ENCODE measurements at places on chromosomes 6 and 20.

GRCh38 chr20:38726804-38727606 is 2.7 kb downstream of the SLC32A1 start:
- no peak for ATAC-seq

DNA sequence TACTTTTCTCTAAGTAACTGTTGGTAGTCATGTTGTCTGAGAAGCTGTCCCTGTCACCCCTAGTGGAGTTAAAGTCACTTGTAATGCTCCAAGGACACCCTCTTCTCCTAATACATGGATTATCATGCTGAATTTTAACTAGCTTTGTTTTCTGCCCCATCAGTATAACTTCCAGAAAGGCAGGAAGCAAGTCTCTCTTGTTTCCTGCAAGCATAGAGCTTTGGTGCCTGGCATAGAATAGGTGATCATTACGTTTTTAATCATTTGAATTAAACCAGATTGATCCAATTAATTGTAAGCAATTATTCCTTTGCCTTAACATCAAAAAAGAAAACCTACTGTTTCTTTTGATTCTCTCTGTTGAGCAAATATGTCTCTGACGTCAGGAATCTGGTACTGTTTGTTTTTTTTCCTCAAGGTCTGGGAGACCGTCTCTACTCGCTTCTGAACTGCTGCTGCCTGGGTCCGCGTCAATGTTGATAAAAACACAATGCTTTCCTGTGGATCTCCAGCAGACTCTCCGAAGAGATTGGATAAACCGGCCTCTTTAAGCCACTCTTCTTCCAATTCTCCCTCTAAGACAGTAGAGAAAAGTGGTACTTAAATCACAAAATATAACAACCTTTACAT is 71.8 kb downstream of the ARHGAP18 start:
- no peak for ATAC-seq

- ATAC-seq: no peak
Measured at GRCh38 chr6:149895833-149896271, 2.1 kb downstream of the RAET1E start.

- no peak for ATAC-seq
Measured at GRCh38 chr6:28643017-28643740, 117.5 kb downstream of the GPX5 start.

GRCh38 chr20:63293871-63294535 is 1.0 kb downstream of the COL20A1 start:
- no peak for ATAC-seq

GRCh38 chr6:111478064-111478476 is 4.9 kb downstream of the REV3L start:
- ATAC-seq: no peak

GRCh38 chr6:25913741-25914140 is 16.8 kb downstream of the SLC17A2 start:
- ATAC-seq: no peak

GRCh38 chr6:76984572-76984971 is 478.7 kb downstream of the HTR1B start:
- no peak for ATAC-seq

DNA sequence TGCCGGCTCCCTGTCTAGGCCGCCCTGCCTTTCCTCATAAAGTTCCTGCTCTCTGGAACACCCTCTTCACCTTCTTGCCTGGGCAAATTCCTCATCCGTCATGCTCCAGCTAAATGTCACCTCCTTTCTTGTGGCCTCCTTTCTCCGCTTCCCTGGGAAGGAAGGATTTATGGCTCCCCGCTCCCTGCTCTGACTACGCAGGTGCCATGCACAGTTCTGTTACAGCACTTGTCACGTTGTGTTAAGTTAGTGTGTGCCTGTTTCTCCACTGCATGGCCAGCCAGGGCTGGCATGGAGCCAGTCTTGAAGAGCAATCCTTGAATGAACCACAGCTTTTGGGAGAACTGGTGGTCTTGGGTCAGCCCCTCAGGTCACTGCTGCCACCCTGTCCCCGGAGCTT is 61.7 kb downstream of the CD40 start:
- no peak for ATAC-seq

DNA sequence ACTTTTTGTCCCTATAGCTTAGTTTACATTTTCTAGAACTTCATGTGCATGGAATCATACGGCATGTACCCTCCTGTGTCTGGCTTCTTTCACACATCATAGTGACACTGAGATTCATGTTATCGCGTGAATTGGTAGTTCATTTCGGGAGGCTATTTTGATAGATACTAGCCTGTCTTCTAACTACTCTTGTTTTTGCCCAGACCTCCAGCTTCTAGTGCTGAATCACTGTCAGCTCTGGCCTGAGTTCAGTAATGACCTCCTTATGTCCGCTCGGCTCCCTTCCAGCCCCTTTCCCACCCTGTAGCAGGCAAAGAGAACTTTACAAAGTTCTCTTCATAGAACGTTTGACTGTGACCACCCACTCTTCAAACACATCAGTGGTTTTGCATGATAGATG is 14.1 kb downstream of the MYBL2 start:
- ATAC-seq: no peak

DNA sequence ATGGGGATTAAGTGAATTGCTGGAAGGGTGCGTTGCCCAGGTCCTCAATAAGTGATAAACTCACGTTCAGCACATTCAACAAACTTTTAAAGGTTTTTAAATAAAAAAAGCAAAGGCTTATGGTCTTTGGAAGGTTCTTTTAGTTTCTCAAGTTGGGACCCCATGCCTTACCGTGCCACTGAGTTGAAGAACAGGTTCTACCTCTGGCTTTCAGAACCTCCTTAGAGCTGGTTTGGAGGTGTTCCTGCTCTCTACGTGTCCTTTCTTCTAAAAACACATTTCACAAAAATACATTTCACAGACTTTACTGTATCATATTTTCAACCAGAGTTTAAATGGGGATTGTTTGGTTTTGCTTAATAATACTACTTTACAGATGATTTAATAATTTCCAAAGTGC is 29.0 kb downstream of the ARID1B start:
- no peak for ATAC-seq

DNA sequence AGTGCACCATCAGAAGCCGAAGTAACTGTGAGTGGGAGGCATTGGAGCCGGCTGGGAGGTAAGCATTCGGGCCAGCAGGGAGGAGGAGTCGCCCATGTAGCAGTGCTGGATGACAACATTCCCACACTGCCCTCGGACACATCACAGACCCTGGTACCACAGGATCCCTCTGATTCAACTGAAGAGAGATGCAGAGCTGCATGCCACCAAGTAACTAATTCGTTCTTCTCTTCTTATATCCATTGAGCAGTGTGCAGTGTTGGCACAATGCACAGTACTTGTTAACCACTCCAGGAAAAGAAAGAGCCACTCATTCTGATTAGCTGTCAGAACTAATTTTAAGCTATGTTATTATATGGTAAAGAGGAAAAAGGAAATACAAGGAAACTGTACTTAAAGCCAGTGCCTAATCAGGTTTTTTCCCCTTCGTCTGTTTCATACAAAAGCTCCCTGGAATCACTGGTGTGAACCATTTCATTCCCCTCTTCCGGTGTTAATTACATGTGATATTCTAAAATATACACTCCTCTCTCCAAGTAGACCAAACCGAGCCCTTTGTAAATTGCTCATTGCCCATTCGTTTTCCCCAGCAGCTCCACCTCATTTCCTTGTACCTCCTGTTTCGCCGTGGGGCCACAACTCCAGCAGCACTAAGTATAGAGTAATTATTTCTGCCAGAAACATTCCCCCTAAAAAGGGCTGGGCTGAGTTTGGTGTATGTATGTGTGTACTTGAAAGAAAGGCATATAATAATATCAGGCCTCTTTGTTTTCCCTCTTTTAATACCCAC is 32.4 kb upstream of the ADTRP start:
- no peak for ATAC-seq

GRCh38 chr6:167330750-167331149 is 5.9 kb downstream of the TTLL2 start:
- no peak for ATAC-seq

DNA sequence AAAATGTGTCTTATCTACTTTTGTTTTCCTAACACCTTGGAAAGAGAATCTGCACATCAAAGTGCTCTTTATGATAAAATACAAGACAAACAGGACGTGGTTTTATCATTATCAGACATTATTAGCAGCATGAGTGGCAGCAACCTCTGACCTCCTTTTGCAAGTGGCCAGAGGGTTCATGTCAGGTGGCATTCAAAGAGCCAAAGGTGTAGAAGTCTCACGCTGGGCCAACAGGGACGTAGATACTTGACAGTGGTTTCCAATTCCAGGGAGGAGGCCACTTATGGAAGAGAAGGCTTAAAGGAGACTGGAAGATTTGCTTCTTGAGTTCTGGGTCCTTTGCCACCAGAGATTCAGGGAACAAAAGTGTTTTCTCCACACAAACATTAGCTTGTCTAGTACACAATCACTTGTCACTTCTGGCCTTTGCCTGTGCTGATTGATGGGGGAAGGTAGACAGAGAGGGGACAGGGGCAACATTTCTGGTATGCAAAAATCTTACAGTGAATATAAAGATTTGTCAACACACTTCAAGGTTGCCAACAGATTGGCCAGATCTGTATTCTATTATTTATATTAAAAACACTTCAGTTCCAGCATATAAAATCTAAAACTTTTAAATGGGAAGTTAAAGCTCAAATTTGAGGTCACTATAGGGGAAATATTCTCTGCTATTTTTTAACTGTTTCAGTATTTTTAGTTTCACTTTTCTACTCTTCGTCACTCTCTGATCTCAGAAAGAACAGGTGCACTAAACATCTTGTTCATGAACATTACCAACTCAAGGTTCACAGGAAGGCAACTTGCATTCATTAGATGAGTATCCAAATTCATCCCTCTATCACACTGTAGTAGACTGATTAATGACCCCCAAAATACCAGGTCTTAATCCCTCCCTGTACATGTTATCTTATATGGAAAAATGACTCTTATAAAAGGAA is 52.1 kb upstream of the FBXO30 start:
- no peak for ATAC-seq

DNA sequence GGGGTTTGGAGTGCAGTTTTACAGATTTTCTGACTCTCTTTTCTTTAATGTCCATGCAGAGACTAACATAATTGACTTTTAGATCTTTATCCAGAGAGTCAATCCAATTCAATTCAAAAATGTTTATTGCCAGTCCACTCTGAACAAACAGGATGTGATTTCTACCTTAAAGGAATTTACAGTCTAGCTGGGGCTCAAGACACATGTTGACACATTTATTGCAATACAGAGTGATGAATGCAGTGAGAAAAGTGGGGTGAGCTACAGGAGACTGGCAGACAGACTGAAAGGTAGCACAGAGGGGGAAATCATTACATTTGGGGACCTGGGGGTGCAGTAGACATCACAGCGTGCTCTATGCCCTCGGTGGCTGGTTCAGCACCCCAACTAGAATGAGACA is 193.9 kb downstream of the SLC24A3 start:
- no peak for ATAC-seq

GRCh38 chr6:9461188-9461587 is 953.7 kb downstream of the TFAP2A start:
- no peak for ATAC-seq

- ATAC-seq: no peak
Measured at GRCh38 chr6:46026307-46026706, 10.6 kb upstream of the CLIC5 start.

GRCh38 chr6:6547110-6547879 is 41.2 kb upstream of the LY86 start:
- ATAC-seq: peak; percentile 86

DNA sequence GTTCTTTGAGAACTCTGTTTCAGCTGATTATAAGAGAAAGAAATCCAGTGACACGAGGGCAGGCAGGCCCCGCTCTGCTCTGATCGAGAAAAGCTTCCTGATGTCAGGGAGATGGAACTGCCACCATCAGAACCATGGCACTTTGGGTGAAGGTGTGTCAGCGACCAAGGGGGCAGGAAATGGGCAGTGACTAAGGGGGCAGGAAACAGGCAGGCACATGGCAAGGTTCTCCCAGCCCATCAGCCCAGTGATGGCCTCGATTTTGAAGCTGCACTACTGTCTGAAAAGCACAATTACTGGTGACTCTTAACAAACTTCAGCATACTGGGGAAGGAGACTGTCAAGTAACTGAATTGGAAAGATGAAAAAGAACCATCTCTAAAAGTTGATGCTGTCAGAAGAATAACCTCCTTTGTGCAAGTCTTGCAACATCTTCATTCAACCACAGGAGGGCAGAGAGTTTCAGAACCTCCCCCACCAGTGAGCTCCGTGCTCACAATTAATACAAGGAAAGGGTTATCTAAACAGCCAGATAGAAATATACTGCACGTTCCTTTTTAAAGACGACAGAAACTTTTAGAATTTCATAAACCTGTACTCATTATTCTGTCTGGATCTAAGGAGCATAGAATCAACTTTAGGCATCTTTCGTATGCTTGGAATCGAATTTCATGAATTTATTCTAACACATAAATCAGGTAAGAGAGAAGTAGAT is 39.1 kb downstream of the TMX4 start:
- ATAC-seq: no peak

GRCh38 chr20:10398834-10399369 is 35.1 kb downstream of the MKKS start:
- ATAC-seq: no peak

DNA sequence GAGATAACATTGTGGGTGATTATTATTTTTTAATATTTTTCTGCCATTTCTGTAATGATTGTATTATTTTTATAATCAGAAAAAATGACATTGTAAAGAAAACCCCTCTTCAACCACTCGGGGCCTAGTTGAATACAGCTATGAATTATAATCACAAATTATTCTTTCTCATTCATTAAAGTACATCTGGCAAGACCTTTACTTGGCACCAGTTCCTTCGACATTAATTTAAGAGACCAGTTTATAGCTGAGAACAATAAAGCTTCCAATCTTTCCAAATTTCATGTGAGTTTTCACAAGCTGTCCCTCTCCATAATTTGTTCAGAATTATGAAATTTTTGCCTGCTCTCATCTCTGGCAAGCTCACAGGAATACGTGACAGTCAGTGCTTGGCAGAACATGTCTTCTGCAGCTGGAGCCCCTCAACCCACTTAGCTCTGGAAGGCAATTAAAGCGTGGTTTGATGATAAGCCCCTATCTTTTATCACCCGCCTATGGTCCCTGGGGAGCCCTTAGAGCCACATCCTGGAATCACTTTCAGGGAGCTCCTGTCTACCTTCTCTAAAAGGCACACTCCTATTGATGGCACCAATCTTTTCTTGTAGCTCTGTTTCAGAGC is 237.2 kb upstream of the PRND start:
- no peak for ATAC-seq

GRCh38 chr6:113512576-113512975 is 344.6 kb upstream of the MARCKS start:
- no peak for ATAC-seq

DNA sequence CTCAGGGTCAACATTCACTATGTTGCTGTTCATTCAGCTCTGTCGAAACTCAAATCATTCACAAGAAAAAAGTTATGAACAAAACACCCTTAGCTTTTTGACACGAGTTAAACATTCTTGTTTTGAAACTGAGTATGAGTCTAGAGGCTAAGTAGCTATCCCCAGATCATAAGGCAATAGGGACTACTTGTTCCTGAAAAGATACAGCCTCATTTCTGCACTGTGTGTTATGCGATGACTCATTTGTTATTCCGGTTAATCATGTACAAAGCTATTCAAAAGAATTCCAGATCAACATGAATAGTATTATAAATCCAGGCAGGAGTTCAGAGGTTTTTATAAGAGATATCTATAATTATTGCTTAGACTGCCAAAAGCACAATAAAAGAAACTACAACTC is 908.0 kb downstream of the QKI start:
- peak; percentile 94 for ATAC-seq

Data from gastroesophageal sphincter (tissue), 4 donors.